GM18507 (cell line): ENCODE measurements at places on chromosomes 3 and 15.

GRCh38 chr3:31450345-31450744 lies 82.4 kb upstream of the STT3B start:
- no peak for DNase-seq

DNA sequence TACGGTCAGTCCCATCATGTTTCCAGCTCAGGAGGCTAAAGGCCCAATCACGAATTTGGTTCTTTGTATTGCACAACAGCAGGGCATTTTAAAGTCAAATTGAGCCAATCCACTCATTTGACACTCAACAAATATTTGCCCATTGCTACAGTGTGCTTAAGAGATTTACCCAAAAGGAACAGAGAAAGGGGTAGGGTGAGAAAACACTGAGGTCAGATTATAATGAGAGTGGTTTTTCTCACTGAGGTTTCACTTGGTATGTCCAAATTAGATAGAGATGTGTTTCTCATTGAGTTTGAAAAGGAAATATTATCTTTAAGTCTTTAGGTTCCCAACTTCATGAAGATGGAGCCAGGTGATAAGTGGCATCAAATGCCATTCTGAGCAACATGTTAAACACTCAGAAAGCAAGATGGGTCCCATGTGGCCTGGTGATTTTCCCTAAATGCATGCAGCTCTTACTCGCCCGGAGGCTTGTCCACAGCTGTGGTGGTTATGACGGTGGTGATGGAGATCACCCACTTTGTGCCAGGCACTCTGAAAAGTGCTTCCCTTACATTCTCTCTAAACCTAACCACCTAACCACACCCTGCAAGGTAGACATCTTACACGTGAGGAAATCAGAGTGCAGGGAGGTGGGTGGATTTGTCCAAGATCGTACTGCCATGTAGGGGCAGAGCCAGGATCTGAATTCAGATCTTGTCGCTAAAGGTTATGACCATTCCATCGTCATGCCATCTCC lies 31.2 kb upstream of the USP3 start:
- no peak for DNase-seq

GRCh38 chr15:64694816-64695215 lies 80.6 kb downstream of the RBPMS2 start:
- DNase-seq = no peak

GRCh38 chr15:28975766-28976179 lies 90.0 kb downstream of the APBA2 start:
- no peak for DNase-seq

GRCh38 chr15:85402195-85402881 lies 21.9 kb downstream of the AKAP13 start:
- DNase-seq = no peak

DNA sequence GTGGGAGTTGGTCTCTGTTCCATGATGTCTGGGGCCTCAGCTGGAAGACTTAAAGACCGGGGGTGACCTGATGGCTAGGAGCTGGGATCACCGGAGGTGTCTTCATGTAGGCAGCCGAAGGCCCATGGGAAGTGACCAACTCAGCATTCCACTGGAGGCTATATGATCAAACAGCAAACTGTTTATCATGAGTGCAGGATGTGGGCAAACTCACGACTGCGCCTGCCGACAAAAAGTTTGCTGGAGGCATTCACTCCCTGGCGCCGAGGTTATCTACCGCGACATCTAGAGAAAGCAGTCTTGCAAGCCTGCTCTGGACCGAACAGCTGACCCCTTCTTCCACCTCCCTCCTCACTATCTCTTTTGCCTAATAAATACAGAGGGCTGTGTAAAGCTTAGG lies 62.7 kb upstream of the NR2C2 start:
- DNase-seq = no peak

DNA sequence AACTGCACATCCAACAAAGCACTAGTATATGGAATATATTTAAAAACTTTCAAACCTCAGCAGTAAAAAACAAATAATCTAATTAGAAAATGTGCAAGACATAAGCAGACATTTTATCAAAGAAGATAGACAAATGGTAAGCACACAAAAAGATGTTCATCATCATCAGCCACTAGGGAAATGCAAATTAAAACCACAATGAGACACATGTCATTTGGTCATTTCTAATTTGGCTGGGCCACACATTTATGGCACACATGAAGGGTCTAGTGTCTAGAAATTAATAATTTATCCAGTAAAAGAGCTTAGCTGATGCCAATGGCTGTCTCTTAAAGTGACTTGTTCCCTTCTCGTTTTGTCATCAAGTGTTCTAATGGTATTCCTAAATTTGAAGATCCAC lies 45.8 kb downstream of the ARHGAP31 start:
- DNase-seq = no peak

DNA sequence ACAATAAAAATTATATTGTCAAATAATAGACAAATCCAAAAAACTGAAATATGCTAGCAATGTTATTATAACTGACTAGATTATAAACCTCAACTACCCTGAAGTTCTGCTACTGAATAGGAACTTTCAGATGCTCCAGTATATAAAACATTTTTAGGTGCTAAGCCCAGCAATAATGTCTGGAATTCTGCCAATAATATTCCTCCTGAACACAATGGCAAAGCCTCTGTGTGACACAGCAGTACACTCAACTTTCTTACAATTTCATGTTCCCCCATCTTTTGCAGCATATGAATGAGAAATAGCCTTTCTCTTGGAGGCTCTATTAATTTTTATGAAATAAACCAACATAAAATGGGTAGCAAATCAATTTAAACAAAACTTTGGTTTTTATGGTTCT lies 29.5 kb downstream of the ATOSA start:
- no peak for DNase-seq

DNA sequence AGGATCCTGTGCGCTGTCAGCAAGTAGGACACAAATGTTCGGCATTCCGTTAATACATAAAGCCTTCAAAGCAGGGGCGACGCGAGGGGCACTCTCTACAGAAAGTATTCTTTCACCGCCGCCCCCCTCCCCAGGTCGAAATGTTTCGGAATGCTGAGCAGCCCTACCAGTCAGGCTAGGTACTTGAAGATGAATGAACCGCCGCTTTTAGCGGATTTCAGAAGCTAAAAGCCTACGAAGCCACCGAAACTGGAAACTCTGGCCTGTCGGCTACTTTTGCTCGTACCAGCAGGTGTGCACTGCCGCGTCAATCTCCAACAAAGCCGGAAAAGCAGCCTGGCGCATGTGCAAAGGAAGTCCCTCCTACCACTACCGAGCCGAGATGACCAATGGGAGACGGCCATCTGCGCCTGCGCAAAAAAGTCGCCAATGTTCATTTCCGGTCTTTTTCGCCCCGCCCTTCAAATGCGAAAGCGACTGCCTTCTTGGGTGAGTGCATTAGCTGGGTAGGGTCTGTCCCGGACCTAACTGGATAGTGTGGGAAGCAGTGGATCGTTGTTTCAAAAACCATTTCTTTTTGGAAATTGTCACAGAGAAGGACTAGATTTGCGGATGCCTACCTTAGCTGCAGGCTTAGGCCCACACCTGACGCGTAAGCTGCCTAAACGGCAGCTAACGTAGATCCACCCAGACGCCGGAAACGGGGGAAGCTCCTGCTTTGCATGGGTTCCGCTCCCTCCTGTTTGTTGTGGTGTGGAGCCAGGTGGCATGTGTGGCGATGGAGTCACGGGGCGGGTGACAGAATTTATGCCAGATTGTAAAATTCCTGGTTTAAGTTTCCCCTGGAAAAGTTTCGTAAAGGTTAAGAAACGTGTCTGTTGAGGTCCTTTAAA lies at the start of gene WDR5B:
TSS of gene WDR5B (minus strand) at position 301 of the 893 bp plus-strand sequence. CDS start 534 bp downstream, outside the sequence.
- DNase-seq = peak; percentile 90

DNA sequence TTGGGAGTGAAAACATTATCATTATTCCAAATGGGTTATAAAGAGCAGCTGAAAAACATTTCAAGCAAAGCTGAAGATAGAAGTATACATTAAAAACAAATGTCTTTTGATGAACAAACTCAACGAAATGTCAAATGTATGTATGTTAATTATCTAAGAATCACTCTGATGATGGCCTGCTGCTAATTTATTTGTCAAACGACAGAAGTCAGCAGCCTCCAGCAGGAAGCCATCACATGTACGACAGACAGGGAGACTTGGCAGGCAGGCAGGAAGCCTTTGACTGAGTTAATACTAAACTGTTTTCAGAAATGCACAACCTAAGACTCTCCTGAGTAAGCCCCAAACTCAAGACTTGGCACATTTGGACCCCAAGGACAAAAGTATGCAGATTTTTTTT lies 491.1 kb downstream of the ZNF385D start:
- DNase-seq = no peak

DNA sequence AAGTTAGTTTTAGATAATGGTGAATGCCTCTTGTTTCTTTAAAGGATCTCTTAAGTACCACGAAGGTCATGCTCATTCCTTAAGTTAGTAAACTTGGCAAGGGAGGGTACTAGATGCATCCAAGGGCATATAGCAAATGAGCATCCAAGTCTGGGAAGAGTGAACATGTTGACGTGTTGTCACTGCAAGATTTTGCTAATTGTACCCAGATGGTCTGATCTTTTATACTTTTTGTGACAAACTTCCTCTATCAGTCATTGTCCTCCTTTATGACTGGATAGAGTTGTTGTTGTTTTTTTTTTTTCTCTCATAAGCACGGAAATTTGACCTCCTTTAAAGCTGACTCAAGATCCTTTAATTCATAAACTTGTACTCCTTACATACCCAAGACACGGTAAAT lies 121.3 kb downstream of the CHST2 start:
- no peak for DNase-seq

DNA sequence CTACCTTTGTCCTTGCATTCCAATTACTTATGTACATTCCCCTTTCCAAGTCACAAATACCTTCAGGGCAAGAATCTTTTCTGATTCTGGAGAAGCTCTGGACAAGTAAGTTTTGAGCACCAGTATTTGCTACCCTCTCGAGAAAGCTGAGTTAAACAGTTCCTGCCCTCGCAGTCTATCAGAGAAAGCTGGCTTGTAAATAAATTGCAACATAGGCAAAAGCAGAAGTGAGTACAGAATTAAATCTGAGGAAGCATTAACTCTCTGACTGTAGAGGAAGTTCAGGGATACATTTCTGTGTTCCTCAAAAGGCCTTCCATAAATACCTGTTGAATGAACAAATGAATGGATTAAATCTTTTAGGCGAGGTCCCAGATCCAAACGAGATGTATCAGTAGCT lies 1.2 kb downstream of the OSBPL11 start:
- no peak for DNase-seq

- no peak for DNase-seq
Measured at GRCh38 chr15:58716027-58716426, 33.5 kb downstream of the ADAM10 start.

GRCh38 chr15:70561885-70562284 lies 201.5 kb downstream of the UACA start:
- no peak for DNase-seq

DNA sequence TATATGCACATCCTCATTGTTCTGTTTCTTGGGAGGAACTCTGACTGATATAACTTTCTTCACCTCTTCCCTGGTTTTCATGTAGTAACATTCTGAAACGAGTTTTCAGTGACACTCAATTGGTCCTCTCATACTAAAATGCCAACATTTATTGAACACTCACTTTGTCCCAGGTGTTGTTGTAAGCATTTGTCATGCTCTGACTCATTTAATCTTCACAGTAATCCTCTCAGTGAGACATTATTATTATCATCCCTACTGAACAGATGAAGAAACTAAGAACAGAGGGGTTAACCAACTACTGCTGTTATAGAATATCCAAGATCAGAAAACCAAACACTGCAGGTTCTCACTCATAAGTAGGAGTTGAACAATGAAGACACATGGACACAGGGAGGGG lies 94.1 kb upstream of the MRPL3 start:
- no peak for DNase-seq

DNA sequence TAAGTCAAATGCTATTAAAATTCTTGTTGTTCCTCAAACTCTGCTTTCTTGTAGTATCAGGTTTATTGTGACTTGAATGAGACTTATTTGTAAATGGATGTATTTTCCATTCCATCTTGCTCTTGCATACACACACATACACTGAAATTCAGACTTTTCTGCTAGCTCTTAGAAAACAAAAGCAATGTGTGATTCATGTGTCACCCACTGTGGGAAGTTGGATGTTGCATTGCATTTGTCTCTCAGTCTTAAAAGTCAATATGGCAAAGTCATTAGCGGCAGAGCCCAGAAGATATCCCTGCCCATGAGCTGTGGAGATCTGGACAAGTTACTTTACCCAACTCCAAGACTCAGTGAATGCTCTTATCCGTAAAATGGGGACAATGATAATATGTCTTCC lies 357.2 kb upstream of the TPRG1 start:
- no peak for DNase-seq

DNA sequence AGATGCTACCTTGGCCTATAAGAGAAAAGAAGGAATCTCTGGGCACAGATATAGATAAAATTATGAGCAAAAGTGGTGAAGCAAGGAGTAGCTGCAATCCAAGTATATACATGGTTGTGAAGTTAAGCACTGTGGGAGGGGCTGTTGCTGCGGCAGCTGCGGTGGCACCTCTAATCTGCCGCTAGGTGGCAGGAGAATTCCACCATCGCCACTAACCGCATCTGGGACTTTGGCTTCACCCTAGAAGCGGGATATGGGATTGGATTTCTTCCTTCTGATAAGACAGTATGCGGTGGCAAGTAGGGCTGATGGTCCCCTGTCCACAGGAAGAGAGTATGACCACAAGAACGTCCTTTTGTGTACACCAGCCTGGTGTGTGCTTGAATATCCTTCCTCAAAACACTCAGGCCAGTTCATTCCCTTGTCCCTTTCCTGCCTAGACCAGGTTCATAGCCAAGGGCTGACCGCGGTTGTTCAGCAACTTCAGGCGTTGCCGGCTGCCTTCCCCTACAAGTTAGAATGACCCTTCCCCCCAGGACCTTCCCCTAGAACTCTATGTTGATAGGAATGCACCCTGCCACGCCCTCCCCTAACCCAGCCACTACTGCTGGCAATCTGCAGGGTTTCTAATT lies 5.1 kb downstream of the MAGEL2 start:
- no peak for DNase-seq

- no peak for DNase-seq
Measured at GRCh38 chr15:67091071-67091979, 25.9 kb downstream of the SMAD3 start.

- DNase-seq = no peak
Measured at GRCh38 chr15:76986743-76987142, 8.2 kb upstream of the PSTPIP1 start.

GRCh38 chr3:58202917-58203360 lies 7.8 kb downstream of the DNASE1L3 start:
- DNase-seq = no peak

- DNase-seq = no peak
Measured at GRCh38 chr3:145898487-145898886, 262.5 kb downstream of the PLOD2 start.

- DNase-seq = no peak
Measured at GRCh38 chr3:65582012-65582717, 456.6 kb downstream of the MAGI1 start.
